ENCODE measurements at places on chromosomes 1 and 21.
A peak's percentile ranks its signal among the peaks of the same experiment; 100 is the strongest.

DNA sequence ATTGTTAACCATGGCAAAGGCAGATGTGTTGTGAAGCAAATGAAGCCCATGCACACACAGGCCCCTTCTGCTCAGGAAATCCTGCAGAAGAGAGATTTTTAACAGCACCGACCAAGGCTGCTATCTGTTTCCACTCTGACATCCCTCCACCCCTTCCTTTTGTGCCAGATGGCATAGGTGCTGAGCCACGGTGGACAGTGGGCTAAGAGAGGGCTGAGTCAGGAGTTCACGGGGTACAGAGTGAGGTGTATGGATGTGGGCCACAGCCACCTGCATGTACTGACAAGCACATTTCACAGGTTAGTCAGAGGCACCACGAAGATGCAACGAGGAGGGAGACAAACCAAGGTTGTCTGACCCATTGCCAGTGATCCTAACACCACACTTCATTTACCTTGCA lies 9.5 kb downstream of the RSPH1 start:
- DNase-seq, result no peak

- DNase-seq, result peak; percentile 83
These were observed 29.3 kb upstream of the SRSF10 start for GRCh38 chr1:24009406-24009805.

DNA sequence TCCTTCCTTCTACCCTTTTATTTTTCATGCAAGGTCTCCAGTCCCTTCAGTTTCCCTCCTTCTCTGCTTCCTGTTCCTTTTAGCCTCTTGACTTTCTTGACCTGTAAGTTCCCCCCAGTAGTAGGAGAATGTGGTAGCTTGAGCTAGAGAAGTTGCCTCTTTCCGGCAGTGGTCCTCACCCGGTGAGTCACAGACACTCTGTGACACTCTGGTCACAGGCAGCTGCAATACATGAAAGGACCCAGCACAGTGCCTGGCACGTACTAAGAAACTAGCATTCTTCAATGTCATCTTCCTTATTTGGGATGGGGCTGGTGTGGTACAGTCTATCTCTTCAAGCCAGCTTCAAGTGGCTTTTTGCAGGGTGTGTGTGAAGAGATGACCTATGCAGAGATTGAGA lies 16.0 kb downstream of the PFKFB2 start:
- no peak for DNase-seq

- DNase-seq, result no peak
These were observed 12.4 kb downstream of the KCNA10 start for GRCh38 chr1:110506541-110506940.

- peak; percentile 79 for DNase-seq
These were observed 923 bp upstream of the IFNGR2 start for GRCh38 chr21:33402001-33402979.

- DNase-seq, result no peak
These were observed 191.5 kb upstream of the AJAP1 start for GRCh38 chr1:4462831-4463484.

DNA sequence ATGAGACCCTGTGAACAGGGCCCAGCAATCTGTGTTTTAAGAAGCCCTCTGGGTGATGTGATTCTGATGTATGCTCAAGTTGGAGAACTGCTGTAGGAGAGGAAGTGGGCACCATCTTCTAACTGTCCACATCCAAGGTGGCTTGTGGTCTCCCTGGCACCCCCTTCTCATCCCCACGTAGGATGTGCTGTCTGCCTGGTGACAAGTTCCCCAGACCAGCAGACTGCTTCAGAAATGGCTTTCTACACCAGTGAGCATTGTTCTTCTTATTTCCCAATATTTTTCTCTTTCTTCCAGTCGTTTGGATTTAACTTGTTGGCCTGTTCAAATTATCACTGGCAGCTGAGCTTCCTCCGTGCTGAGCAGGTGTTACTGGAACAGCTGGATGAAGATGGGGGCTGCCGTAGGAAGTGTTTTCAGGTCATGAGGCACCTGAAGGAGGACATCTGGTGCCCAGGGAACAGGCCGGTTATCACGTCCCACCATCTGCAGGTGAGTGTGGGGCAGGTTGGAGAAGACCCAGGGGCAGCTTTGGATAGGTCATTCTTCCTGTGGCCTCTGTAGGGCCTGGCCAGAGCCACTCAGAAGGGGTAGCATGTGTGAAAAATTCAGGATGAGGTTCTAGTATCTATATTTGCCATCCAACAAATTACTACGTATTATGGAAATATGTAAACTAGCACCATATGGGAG lies 16.8 kb downstream of the MAB21L3 start:
- no peak for DNase-seq

DNA sequence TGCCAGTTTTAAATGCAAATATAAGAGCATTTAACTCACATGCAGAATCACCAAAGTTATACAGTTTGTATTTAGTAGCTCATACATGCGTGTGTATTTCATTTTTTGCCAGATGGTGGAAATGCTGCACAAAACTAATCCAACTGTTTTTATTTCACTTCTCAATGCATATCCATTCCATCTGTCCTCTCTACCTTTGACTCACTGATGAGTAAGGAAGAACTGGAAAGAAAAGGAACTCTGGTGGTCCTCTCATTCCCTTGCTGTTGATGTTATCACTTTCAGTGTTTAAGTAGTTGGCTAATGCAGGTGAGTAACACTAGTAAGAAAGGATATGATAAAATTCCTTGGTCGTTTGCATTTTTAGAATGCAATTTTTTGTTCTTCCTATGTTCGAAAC lies 5.7 kb upstream of the SLC1A7 start:
- DNase-seq, result peak; percentile 88

DNA sequence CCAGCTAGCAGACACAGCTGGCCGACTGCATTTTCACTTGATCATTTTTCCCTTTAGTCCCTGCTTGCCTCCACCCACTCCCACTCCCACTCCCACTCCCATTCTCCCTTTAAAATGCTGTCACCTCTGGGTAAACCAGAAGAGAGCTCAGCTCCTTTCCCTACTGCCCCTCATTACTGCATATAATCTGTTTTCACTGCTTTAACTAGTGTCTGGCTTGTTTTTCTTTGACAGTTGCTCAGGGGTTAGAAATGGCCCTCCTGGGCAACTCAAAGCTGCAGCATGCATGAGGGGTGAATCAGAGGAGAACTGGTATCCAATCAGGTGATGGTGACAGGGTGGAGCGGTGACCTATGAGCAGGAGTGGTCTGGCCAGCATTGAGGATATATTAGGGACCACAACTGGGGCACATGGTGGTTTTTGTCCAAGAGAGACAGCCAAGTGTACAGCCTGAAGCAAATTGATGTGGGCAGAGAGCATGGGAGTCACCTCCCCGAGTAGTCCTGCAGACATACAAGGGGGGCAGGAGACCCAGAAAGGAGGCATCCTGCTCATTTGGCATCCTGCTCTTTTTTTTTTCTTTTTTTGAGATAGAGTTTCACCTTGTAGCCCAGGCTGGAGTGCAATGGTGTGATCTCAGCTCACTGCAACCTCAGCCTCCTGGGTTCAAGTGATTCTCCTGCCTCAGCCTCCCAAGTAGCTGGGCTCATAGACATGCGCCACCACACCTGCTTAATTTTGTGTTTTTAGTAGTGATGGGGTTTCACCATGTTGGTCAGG lies 42.6 kb upstream of the SRSF10 start:
- DNase-seq, result peak; percentile 88

DNA sequence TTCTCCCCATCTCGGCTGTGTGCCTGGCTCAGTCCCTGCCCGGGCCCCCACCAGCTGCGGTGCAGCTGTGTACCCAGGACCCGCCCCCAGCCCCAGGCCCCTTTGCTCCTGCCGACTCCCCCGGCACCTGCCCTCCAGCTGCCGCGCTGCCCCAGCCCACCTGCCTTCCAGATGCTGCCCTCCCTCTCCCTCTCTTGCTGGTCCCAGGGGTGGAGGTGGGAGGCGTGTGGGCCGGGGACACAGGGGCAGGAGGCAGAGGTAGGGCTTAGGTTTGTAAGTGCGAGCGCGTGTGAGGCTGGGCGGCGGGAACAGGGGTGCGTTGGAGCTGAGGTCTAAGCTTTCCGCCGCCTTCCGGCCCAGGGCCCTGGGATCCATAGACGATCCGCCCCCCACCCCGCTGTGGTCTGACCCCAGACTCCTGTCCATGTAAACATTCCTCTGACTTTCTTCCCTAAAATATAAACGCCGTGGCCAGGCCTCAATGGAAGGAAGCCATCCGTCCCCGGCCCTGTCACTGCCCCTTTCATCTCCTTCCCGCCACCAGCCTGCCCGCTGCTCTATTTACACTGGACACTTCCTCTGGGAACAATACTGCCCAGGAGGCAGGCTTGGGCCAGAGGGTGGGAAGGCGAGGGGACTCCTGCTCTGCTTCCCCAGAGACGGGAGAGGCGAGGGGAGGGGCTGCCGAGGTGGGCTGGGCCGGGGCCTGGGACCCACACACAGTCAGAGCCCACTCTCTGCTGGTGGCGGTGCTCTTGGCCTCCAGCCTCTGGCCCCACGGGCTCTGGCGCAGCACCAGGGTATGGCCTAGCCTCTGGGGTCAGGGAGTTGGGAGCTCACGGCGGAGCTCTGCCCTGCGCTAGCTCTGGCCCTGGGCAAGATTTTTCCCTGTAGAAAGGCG lies 128.3 kb downstream of the CASZ1 start:
- no peak for DNase-seq

DNA sequence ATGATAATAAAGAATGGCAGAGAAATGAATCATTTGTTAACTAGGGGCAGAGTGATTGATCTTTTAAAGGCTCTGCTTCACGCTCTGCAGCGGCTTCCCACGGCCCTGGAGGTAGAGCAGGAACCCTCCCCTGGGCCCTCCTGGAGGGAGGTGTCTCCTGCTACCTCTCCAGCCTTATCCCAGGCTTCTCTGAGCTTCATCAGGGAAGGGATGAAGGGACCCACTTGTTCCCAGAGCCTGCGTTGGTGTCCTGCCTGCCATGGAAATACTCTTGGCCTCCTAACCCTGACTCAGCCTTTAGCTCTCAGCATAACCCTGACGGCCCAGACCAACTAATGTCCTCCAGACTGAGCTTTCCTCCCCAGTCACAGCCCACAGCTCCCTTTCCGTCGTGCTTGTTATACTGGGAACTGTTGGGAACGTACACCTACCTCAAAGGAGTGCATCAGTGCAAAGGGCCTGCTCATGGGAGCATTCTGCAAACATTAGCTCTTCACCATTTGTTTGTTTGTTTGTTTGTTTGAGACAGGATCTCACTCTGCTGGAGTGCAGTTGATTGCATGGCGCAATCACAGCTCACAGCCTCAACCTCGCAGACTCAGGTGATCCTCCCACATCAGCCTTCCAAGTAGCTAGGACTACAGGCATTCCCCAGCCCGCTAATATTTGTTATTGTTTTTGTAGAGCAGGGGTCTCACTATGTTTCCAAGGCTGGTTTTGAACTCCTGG lies 17.4 kb upstream of the HNRNPU start:
- DNase-seq, result no peak

DNA sequence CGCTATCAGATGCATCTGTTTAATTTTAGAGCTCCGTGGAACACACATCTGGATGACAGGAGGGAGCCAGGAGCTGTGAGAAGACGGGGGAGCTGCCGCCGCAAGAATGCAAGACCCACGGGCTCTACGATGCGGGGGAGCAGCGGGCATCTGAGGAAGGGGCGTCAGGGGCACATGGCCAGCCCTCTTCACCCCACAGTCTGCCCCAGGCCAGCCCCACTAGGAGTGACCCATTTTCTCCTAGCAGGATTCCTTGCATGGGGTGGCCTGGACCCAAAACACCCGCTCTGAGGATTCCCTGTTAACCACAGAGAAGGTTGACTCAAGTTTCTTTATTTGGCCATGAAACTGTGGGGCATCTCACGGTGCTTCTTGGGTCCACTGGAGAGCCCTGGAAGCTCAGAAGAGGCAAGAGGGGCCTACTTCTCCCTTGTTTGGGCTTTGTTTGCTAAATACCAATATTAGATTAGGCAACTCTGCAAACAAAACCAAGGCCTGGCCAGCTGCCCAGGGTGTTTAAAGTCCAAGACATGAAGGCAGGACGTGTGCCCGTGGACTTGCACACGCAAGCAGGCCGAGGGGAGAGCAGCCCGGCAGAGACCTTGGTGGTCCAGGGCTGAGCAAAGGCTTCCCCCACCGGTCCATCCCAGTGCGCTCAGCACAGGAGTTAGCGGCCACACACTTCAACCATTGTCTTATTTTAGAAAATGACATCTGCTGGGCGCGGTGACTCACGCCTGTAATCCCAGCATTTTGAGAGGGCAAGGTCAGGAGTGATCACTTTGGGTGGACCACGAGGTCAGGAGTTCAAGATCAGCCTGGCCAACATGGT lies 89.8 kb downstream of the DHRS3 start:
- DNase-seq, result peak; percentile 34

DNA sequence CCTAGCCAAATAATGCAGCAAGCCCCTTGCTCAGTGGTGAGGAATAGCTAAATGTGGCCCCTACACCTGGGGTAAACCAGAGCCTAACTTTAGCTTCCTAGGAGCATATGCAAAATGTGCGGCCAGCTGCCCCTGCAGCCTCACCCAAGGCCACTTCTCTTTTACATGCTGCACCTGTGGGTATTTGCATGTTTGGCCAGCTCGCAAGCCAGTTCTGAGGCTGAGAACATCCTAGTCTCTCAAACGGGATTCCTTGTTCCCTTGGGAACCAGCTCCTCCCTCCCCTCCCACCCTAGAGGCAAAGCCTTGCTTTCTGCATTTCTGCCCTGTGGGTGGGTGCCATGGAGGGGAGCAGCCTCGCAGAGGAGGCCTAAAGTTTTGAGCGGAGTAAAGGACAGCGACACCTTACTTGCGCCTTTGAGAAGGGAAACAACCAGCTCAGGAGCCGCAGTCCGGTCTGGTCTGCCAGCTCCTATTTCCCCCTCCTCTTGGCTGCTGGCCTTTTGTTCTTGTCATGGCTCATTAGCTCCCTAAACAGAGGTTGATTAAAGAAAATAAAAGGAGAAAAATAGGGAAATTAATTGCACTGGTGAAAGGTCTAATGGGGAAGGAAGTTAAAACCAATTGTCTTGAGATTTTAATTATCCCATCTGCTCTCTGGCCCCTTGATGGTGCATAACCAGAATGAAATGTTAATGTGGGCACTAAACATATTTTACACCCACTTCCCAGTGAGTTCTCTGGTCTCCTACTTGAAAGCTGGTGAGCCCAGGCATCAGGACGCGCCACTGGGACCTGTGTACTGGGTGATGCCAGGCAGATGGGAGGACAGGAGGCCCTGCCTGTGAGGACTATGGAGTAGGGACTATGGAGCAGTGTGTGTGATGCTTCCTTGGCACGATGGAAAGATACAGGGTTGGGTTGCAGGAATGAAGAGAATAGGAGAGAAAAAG lies 68.7 kb downstream of the TEX35 start:
- DNase-seq, result no peak

- DNase-seq, result peak; percentile 49
These were observed 10.4 kb upstream of the KLF17 start for GRCh38 chr1:44108241-44108640.

DNA sequence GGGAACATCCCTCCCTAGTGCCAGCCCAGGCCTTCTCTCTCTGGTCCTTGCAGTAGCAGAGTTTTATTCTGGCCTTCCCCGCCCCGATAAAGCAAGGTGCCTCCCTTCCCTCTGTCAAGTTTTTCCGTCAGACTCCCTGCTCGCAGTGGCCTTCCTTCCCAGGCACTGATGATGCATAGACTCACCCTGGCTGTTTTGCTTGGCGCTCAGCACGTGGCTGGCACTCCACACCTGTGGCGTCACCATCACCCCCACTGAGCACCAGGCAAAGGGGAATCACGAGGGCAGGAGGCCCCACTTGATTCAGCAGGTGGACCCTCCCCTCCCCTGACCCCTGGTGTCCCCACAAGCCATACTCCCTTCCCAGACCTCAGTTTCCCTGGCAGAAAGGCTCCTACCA lies 7.4 kb downstream of the SLC26A9 start:
- no peak for DNase-seq

GRCh38 chr1:37797750-37798345 lies 4.2 kb downstream of the MANEAL start:
- DNase-seq, result no peak

GRCh38 chr1:94755675-94756074 lies 64.5 kb upstream of the SLC44A3 start:
- peak; percentile 98 for DNase-seq
